Fibroblast of the conjunctiva (primary cell): ENCODE measurements at places on chromosomes 3 and 15.

DNA sequence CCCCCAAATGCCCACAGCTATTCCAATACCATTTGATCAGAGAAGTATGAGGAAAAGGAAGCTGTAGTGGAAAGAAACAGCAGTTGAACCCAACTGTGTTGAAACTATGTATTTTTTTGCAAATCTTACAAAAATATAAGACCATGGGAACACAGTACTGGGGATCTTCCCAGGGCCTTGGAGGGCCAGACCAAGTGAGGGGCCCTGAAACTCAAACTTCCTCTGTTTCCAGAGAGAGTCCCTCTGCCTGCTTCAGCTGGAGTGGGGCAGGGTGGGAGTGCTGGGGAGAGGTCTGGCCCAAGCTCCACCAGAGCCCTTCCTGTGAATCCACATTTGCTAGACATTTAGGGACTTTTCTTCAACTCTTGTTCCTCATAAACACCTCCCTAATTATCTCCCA, 263.9 kb downstream of the CHST2 start:
- DNase-seq: no peak

DNA sequence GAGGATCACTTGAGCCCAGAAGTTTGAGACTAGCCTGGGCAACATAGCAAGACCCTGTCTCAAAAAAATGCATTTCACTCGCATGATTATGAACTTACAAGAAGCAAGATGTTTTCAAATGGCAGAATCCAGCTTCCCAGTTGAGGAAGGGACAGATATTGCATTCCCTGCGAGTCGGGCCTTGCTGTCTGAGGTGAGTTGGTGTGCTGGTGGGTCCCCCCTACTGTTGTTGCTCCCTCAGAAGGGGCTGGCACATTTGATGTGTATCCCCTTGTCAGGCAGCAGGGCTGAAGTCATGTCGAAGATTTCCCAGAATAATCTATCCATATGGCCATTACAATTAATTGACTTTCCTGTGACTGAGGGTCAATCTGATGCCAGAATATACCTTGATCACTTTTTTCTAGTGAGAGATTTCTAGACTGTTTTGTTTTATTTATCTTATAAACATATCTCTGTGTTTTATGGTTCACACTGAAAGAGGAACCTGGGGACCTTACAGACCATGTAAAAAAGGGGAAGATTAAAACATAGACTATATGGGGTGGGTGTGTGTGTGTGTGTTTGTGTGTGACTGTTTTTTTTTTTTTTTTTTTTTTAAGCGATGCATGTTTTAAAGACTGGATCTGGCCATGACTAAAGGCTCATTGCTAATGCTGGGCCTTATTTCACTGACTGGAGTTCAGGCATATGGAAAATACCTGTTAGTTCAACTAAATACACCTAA, 112.1 kb upstream of the MRPS22 start:
- no peak for DNase-seq

DNA sequence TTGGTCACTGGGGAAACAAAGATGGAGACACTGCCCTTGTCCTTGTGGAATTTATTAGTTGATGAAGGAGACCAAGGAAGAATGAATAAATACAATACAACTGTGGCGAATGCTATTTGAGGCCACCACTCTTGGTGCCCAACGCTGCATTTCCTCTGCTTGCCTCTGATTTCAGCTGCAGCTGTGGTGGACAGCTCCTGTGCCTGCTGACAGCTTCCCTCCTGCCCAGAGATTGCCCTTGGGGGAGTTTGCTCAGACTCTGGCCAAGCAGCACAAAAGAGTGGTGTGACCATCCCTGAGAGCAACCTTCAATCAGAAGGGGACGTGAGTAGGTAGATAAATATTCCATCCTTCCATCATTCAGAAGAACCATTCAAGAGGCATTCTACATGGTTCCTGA, 64.6 kb upstream of the FHIT start:
- no peak for DNase-seq

DNA sequence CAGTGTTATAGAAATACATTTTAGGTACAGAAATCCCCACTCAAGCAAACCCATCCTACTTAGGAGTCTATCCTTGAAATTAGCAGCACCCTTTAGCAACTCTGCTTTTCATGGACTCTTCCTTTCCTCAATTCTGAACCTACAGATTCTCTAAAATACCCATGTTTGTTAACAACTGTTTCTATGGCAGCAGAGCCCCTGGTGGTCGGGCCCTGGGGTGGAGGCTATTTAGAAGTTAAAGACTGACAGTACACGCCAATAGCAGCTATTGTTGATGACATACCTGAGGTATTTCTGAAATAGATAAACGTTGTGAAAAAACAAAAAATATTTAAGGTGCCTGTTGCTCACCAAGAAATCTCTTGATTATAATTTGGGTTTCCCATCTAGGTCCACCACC, 23.4 kb upstream of the NRG4 start:
- DNase-seq: no peak

- no peak for DNase-seq
Measured at GRCh38 chr3:152445212-152445611, 176.5 kb downstream of the MBNL1 start.

GRCh38 chr3:194197981-194198695, 62.2 kb downstream of the HES1 start:
- DNase-seq: no peak

DNA sequence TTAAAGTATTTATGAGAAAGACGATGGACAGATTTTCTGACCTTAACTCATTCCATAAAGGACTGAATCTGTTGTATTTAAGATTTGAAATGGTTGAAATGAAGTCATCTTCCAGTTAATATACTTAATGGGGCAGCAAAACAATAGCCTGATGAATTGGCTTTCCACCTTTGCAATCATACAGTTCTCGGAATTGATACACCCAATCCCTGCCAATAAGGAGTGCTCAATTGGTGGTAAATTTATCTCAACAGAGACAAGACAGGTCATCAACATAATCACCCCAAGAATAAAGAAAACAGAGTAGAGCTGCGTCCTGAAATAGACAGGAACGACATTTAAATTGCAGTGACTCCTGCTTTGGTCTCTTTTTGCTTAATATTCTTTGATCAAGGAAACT, 11.2 kb downstream of the ANXA2 start:
- DNase-seq: no peak

DNA sequence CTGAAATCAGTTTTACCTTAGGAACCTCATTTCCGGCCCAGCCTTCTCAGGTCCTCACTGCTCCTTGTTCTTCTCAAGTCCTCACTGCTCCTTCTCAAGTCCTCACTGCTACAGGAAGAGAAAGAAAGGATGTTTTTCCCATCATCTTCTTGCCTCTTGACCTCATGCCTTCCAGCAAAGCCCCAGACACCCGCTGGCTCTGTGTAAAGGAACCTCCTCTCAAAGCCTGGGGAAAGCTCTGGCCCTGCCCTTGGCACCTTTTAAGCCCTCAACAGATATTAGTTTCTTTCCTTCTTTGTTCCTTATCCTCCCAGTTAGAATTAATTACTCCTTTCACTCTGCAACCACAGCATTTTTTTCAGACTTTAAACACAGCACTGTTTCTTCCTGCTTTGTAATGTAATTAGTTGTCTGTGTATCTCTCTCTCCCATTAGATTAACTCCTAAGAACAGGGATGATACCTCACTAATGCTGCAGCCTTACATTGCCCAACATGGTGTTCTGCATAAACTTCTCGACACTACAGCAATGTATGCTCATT, 4.0 kb upstream of the WDR49 start:
- DNase-seq: no peak

DNA sequence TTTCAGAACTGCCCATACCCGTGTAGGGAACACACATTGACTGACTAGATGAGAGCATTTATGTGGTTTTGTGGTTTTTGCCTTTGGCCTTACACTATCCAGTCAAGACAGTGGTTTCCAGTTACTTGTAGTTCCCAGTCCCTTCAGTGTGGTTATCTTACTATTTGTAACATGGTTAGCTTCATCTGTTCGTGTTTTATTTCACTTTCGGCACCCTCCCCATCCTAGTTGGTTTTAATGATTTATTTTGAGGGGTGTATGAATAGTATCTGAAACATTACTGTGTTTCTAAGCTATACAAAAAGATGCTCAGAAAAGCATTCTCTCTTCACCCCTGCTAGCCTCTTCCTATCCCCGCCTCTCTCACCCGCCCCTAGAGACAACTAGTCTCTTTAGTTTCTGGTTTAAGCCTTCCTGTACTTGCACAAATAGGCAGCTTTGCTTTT, 14.1 kb downstream of the LYSMD4 start:
- no peak for DNase-seq

DNA sequence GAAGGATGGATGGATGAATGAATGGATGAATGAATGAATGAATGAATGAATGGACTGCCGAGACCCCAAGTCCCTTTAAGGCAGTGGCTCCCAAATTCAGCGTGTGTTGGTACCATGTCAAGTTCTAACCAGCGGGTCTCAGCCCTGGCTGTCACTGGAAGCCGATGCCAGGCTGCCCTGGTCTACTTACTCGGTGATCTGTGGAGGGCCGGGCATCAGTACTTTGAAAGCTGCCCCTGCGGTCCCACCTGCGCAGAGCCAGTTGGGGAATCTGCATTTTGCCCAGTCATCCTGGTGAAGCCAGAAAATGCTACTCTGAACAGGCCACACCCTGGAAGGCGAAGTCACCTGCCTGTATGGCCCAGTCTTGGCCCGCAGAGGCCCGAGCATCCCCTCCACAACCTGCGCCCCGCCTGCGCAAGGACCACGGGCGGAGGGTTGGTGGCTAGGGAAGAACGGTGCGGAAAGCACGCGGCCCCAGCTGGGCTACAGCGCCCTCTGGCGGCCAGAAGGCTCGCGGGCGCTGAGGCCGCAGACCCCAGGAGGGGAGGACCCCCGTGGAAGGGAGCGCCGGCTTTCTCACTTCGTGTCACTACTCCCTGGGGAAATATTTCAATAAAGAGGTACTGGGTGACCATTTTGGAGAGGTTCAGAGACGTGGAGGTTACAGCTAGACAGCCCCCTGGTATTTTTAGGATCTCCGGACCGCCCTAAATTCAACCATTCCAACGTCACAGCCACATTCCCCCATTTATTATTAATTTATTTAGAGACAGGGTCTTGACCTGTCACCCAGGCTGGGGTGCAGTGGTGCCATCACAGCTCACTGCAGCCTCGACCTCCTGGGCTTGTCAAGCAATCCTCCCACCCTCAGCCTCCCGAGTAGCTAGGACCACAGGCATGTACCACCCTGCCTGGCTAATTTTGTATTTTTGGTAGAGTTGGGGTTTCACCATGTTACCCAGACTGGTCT, 34.9 kb downstream of the PRKCD start:
- DNase-seq: no peak

DNA sequence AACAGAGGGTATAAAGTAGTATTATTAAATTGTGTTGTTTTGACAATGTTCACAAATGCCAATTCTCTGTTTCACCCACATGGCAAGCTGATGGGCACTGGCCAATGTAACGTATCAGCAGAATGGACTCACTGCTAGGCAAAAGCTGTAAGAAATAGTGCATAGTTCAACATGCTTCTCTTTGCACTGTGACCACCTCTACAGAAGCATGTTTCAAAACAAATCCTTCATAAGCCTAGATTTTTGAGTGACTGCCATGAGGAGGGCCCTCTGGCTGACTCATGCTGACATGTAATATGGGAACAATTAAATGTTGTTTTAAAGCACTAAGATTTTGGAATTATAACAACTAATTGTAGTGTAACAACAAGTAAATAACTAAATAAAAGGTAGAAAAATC, 3.2 kb downstream of the GBE1 start:
- peak; percentile 93 for DNase-seq

DNA sequence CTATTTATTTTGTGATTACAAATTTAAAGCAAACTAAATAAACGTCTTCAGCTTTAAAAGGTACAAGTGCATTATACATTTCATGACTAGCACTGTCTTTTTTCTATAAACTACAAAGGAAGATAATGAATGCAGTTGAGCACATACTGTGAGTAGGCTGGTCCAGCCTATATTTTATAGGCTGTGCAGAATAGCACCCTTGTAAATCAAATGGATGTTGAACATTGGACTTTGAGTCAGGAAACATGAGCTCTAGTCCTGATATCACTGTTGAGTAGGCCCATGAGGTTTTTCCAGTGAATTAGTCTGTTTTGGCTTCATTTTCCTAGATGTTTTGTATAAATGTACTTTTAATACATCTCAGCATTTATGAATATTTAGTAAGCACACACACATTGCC, 447.3 kb upstream of the KCNMB2 start:
- no peak for DNase-seq

DNA sequence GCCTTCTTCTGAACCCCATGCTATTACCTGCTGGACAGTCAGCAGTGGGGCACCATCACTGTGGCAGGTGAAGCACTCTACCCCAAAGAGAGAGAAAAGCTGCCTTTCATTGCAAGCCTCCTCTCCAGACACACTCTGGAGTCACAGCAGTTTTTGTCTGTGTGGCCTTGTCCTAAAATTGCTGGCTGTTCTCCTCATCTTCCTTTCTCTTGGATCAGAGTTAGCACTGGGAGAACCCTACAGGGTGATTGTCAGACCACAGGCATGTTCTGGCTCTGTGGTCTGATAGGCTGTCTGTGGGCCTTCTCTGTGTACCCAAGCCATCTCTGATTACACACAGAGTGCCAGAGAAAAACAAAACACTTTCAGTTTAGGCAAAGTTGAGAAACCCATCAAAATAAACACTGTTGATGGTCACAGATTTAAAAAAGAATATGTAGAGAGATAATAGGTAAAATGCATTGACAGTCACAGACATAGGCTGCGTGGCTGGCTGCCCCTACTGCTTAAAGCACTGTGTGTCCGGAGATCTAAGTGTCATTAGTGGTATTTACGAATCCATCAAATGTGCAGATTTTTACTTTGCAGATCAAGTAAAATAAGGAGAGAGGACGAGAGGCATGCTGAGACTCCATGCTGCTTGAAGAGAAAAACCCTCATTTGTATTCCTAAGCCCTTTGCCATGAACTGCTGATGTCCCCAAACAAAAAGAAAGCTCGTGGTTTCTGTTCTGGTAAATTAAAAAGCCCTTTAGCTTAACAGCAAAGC, 689.9 kb downstream of the TUSC7 start:
- DNase-seq: peak; percentile 6

DNA sequence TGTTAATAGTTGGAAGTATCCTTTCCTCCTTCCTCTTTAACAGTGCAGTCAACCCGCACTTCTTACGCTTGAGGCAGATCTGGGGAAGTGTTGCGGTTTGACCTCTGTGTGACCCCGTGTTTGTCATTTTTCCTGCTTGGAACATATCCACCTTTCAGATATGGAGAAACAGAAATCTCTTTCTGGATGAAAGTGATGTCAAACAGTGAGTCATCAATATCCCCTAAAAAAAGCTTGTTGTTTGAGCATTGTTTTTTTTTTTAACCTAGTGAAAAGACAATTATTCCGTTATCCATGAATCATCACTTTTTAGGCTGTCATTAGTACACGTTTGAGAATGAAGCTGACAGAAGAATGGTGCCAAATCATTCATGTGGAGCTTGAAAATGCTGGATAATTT, 293.7 kb downstream of the ARPP21 start:
- DNase-seq: peak; percentile 55

GRCh38 chr3:39013921-39014509, 37.7 kb downstream of the SCN11A start:
- no peak for DNase-seq

- peak; percentile 12 for DNase-seq
Measured at GRCh38 chr3:157832588-157832987, 273.6 kb downstream of the SHOX2 start.
